ENCODE measurements at places on chromosomes 4 and X.
A peak's percentile ranks its signal among the peaks of the same experiment; 100 is the strongest.

DNA sequence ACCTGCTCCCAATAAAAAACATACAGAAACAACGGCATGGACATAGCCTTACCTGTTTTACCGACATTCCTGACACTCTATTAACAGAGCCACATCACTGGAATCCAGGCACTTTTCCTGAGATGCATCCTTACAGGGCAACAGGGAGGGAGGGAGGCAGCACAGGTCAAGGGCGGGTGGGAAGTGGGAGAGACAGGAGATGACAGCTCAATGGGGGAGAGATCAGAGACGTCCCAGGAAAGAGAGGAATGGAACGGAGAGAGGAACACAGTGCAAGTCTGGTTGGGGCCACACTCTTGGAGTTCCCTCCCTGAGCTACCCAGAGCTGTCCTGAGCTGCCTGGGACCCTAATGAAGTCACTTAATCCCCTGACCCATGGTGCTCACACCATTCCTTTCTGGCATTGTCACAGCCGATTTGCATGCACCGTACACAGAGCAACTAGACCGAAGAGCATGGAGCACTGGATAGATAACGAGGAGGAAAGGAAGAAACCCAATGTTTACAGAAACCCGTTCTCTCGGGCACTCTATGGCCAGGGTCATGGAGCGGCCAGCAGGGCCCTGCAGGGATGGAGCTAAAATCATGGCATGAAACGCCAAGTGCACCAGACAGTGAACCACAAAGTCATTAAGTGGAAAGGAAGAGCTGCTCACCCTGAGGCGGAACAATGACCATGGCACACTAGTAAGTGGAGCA is 93.1 kb downstream of the NSUN7 start:
- DNase-seq = no peak

- DNase-seq = no peak
Measured at GRCh38 chrX:22664826-22665225, 334.9 kb upstream of the DDX53 start.

DNA sequence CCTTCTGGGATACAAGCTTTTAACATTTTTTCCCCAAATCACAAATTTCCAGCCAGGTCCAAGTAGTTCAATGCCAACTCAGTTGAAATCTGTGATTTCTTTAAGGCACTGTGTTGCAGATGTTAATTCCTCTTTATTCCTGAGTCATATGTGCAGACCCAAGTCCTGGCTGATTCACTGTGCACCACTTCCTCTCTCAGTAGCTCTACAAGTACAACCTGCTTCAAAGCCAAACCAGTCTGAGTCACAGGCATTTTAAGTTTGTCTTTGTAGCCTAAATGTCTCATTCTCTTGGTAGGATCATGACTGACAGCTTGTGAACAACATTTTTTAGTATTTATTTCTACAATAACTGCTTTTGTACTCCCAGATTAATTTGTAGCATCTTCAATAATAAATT is 165.6 kb upstream of the S100G start:
- no peak for DNase-seq

GRCh38 chr4:37960679-37961450 is 667 bp downstream of the PTTG2 start:
- DNase-seq = no peak

DNA sequence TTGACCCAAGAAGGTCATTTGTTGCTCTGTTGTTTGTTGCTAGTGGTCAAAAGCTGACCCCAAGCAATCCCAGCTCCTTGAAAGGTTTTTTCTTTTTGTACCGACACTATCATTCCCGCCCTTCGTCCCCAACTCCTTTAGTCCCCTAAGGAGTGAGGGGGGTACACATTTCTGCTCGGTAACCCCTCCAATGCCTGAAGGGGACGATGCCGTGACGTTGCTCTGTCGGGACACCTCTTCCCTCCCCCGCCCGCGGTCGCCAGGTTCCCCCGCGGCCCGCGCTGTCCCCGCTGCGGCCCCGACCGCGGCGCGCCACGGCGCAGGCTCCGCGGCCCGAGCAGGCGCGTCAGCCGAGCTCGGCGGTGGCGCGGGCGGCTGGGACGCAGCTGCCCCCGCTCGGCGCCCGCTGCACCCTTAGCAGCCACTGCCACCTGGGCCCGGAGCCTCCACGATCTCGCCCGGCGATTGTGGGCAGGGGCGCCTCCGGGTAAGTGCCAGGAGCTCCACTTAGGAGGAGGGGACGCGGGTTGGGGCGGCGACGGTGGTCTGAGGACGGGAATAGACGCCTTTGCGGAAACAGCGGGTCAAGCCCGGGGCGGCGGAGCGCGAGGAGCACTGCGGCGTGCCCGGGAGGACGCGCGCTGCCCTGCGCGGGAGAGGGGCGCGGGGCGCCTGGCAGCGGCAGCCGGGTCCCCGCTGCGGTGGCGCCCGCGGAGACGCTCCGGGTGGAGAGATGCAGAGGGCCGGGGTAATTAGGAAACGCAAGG is at the start of gene GLRB:
Gene GLRB, plus strand, starts transcription at position 340 of the 767 bp plus-strand sequence. CDS start 1,875 bp downstream, outside the sequence.
- peak; percentile 54 for DNase-seq

DNA sequence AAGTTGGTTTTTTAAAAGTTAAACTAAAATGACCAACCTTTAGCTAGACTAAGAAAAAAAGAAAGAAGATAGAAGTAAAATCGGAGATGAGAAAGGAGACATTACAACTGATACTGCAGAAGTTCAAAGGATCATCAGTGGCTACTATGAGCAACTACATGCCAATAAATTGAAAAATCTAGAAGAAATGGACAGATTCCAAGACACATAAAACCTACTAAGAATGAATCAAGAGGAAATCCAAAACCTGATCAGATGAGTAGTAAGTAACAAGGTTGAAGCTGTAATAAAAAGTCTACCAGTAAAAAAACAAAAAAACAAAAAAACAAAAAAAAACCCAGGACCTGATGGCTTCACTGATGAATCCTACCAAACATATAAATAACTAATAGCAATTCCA is 16.1 kb downstream of the IQCM start:
- DNase-seq = no peak

- no peak for DNase-seq
Measured at GRCh38 chrX:1322393-1322792, 14.2 kb upstream of the IL3RA start.

- no peak for DNase-seq
Measured at GRCh38 chr4:109128589-109128988, 173.9 kb downstream of the COL25A1 start.

- DNase-seq = no peak
Measured at GRCh38 chr4:60134099-60134498, 1066.0 kb upstream of the ADGRL3 start.

- DNase-seq = no peak
Measured at GRCh38 chrX:41014776-41015360, 70.4 kb upstream of the USP9X start.

Measured in WTC11 (cell line).